ENCODE measurements at places on chromosomes 3 and 15.

DNA sequence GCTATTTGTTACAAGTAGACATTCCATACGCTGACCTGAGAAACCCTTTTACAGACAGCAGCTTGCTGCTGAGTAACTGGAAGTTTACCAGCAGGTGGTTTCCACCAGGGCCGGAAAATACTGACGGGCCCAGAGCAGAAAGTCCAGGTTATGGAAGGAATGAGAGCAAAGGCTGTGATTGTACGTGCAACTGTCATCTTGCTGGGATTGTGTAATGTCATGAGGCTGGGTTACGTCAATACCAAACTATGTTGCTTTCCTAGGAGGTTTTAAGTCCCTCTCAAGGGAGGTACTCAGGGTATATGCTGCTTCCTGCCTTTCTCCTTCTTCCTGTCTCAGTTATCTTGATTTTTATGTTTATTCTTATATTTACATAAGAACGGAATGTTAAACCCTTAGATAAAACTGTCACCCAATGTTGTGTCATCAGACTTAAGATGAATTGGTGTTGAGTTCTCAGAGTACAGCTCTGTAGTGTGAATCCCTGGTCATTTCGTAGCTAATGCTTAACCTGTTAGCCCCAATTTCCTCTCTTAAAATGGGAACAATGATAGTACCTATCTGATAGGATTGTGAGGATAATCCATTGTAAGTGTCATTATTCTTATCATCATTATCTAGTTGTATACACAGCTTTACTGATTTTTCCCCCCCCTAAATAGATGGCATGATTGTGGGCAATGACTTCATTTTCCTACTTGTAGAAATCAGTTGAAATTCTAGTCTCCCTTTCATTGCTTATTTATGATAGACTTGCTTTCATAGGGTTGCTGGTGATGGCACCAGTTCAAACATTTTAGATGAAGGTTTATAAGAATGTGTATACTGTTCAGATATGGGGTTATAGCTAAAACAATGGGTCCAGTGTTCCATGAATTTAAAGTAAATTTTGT lies 101.4 kb downstream of the FNDC3B start:
- DNase-seq, result no peak

GRCh38 chr15:27937851-27938250 lies 161.3 kb downstream of the OCA2 start:
- DNase-seq, result no peak

DNA sequence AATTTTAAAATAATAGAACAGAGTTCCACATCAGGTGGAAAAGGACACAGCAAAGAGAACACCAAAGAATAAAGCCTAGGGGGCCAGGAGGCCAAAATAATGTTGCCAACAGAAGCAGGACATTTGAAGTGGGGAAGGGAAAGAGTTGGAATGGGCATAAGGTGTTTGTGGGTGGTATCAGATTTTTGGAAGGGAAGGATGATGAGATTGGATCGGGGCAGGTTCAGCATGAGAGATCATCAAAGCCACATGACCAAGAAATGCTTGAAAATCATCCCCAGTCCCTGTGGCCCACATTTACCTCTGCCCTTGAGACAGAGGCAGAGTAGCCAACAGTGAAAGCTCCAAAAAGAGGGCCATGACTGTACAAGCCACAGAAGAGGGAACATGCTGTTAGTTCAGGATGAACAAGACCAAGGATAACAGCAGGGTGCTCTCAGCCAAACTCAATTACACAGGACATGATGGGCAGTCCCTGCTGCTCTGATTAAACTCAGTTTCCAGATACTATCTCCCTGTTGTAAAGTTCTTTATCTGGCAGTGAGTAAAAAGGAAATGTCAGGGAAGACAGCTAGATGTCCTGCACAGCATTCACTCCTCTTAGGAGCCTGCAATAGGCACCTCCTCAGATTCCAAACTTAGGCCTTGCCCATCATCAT lies 32.5 kb downstream of the RAB27A start:
- no peak for DNase-seq

DNA sequence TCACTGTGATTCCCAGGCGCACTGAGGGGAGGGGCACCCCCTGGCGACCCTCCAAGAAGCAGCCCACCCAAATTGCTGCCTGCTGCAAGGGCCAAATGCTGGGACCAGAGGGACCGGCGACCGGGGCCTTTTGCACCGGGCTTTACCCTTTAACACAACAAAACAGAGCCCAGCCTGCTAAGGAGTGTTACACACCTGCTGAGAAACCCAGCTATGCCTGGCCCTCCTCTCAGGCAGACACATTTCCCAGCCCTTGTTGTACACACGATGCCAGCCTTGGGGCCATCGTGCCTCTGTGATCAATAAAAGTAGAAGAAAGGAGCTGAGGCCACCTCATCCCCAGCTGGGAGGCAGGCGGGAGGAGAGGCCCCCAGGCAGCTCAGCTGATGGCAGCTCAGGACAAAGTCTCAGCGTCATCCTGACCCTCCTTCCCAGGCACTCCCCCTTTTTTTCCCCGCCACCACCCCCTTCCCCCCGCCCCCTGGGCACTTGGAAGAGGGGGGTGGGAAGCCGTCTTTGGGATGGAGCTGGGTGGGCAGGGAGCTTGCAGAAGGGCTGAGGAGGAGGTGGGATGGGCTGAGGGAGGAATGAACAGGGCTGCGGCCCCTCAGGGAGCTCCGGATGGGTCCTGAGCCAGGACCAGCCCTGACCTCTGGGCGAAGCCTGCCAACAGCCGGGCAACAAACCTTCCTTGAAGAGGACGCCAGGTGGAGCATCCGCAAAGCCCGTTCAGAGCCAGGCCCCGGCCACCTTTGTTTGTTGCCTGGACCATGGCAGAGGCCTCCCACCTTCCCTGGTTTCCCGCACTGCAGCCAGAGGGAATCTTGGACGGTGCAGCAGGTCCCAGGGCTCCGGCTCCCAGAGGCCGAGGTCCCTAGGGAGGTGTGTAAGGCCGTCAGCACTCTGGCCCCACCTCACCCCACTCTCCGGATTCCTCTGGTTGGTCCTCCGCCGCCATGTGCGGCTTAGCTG lies 45.9 kb upstream of the SEC61A1 start:
- no peak for DNase-seq

DNA sequence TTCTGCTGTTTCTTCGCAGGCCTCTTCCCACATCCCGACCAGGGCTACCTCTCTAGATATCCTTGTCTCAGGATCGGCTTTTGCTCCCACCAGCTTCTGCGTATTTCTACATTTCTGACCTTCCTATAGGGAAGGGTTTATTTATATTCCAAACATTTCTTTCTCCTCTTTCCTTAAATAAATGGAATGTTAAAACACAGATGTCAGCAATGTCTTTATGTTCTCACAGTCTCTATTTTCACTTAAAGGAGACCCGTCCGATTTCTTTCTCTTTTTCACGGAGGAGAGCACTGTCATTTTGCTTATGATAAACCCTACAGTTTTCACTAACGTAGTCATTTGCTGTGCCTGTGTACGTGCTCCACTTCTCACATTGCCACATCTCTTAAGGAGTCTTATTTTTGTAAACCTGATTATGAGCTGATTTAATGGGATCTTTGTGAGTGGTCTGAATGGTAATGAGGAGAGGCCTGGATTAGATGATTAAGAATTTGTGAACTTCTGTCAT lies 630 bp downstream of the KIF15 start:
- DNase-seq, result no peak

DNA sequence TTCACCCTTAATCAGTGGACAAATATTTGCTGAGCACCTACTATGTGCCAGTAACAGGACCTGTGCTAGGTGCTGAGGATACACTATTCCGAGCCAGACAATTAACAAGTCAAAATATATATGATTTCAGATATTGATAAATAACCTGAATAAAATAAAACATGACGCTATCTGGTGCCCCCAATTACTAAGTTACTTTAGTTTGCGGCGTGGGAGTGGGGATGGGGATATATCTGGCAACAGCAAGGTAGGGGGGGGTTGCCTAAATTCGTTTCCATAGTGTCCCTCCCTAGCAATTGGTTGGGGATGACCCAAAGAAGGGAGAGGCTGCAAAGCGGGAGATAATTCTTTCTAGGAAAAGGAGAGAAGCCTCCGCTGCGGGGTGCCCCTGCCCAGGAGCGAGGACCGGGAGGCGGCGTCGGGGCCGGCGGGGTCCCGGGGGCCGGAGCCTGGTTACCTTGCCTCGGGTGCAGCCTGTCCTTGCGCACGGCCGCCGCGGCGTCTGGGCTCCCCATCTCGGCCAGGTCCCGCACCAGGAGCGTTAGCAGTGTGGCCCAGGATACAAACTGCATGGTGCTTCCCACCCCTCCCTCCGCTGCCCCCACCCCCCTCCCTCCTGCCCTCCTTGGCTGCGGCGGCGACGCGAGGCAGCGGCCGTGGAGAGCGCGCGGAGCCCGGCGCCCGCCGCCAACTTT lies 567 bp downstream of the ADAMTS9 start:
- no peak for DNase-seq

DNA sequence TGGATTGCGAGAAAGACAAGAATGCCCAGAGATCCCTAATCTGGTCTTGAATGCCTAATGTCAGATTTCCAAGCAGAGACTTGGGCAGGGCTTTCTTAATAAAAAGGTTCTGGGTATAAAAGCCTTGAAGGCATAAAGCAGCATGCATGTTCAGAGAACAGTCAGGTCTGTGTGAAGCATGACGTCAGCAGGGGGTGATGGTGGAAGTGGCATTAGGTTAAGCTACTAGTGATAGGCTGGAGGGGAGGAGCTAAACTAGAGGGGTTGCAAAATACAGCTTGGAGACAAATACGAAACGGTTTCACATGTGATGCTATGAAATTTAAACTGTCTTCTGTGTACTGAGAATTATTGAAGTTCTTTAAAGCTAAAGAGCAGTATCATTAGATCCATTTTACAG lies 125.6 kb downstream of the VPS8 start:
- no peak for DNase-seq

- DNase-seq, result no peak
Measured at GRCh38 chr3:186219211-186219638, 110.3 kb upstream of the ETV5 start.

DNA sequence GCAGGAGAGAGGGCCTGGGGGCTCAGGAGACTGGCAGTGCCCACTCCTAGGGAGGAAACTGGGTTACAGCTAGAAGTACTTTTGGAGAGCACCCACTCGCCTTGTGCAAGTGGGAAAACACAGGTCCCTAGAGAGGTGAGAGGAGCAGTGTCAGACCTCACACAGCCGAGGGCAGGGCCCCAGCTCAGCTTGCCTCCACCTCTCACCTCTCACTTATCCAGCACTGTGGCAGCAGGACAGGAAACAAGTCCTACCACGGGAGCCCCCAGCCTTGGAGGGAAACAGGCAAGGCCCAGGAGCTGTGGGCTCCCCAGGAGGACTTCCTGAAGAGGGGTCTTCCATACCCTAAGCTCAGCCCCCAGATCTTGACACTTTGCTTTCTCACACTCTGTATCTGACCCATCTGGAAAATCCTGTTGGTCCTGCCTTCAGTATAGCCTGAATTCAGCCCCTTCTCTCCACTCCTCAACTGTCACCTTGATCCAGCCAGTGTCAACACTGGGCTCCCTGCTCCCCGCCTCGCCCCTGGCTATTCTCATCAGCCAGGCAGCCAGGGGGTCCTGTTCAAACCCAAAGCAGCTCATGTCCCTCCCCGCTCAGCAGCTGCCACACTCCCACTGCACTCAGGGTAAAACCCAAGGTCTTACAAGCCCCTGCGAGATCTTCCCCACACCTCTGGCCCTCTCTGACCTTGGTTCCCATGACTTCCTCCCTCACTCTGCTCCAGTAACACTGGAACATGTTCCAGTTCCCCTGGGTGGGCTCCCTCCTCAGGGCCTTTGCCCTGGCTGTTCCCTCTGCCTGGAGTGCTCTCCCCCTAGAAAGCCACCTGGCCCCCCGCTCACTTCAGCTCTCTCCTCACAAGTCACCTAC lies 870 bp upstream of the TMEM40 start:
- DNase-seq, result no peak

DNA sequence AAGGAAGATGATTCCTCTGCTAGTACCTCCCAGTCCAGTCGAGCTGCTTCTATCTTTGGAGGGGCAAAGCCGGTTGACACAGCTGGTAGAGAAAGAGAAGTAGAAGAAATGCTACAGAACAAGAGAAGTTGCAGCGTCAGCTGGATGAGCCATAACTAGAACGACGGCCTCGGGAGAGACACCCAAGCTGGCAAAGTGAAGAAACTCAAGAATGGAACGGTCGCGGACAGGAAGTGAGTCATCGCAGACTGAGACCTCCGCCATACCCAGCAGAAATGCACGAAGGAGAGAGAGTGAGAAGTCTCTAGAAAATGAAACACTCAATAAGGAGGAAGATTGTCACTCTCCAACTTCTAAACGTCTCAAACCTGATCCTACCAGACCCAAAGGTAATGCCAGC lies 19.0 kb upstream of the PARP14 start:
- no peak for DNase-seq

DNA sequence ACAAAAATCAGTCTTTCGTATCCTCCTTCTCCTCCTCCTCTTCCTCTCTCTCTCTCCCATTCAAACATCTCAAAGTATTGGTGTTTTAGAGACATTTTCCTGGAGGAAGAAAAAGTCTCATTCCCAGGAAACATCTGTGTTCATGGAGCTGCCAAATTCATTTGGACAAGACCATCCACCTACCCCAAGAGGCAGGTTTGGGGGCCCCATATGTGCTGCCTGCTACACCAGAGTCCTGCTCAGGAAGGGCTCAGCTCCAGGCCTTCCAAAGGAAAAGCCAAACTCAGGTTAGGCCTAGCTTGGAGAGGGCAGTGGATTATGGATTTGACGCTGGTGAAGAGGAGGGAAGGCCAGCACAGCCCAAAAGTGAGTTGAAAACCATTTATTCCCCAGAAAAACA lies 131.2 kb downstream of the SRGAP3 start:
- DNase-seq, result no peak

- DNase-seq, result peak; percentile 71
Measured at GRCh38 chr15:39287322-39288195, 293.3 kb upstream of the THBS1 start.

GRCh38 chr15:64897345-64897985 lies 14.2 kb upstream of the ANKDD1A start:
- no peak for DNase-seq

DNA sequence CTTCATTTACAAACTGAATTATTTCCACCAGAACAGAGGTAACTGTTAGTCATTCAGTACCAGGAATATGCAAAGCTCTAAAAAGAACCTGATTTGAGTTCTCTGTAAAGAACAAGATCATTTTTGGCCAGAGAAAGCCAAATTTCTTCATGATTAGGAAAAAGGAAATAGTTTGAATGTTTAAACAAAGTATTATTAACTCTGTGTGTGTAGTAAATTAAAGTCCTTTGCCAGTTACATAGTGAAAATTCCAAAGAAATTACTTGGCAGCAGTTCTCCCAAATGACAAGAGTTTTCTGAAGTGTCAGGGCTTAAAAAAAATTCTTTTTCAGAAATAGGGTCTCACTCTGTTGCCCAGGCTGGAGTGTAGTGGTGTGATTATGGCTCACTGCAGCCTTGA lies 24.5 kb downstream of the QTRT2 start:
- DNase-seq, result no peak

- DNase-seq, result no peak
Measured at GRCh38 chr15:59251001-59251845, 44.6 kb downstream of the LDHAL6B start.

GRCh38 chr3:40152482-40153133 lies 156.9 kb upstream of the EIF1B start:
- peak; percentile 12 for DNase-seq

- DNase-seq, result peak; percentile 5
Measured at GRCh38 chr3:197994736-197995135, 34.7 kb downstream of the LMLN start.

GRCh38 chr3:122200661-122201060 lies 17.2 kb downstream of the CASR start:
- no peak for DNase-seq

GRCh38 chr3:128584412-128585020 lies 66.1 kb downstream of the RPN1 start:
- peak; percentile 77 for DNase-seq

GRCh38 chr3:123082370-123083065 lies 15.7 kb downstream of the PDIA5 start:
- DNase-seq, result no peak

GRCh38 chr15:62749036-62749815 lies 293.3 kb upstream of the TPM1 start:
- DNase-seq, result no peak
